ENCODE measurements at places on chromosomes 7 and 10. TPM values are rescaled to one million over a fixed set of nuclear protein-coding genes. Genes with fewer than 3 reads are reported as not detected.

GRCh38 chr10:49598986-49599385 lies 11.1 kb upstream of the SLC18A3 start:
- no peak for DNase-seq

GRCh38 chr10:5897504-5897903 lies 7.5 kb downstream of the FBH1 start:
- DNase-seq, result no peak

Gene VIM
- 626 TPM for total RNA-seq

- DNase-seq, result no peak
Observed at GRCh38 chr7:29547421-29547820, 16.2 kb upstream of the PRR15 start.

GRCh38 chr7:123114288-123114687 lies 85.5 kb downstream of the SLC13A1 start:
- DNase-seq, result no peak

GRCh38 chr10:988667-989545 lies 672 bp downstream of the GTPBP4 start:
- DNase-seq, result no peak

DNA sequence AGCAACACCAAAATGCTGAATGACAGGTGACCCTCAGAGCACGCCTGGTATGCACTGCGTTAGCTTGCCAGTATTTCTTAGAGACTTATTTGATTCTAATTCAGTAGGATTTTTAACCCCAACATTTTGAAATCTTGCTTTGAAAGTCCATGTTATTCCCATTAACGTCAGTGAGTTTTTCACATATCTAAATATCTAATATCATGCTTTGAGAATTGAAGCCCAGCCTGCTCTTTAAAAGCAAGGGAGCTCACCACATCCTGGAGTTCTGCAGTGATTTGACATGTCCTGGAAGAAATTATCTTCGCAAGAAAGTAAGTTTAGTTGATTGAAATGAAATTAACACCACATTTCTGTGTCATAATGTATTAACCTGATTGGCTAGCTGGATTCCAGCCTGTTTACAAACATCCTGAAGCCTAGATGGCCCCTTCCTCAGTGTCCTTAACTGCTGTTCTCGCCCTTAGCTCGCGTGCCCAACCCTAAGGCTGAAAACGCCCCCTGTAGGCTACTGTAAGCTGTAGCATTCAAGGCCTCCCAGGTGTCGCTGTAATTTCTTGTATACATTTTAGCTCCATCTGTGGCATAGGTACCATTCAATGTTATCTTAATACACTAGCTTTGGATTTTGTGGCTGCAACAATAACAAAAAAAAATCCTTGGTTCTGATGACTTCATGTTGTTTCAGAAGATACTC lies 191.5 kb downstream of the MGMT start:
- no peak for DNase-seq

- no peak for DNase-seq
Observed at GRCh38 chr7:77995717-77996116, 197.1 kb downstream of the PHTF2 start.

GRCh38 chr10:2650328-2650727 lies 417.0 kb upstream of the PFKP start:
- no peak for DNase-seq

- no peak for DNase-seq
Observed at GRCh38 chr10:29950391-29950790, 109.0 kb downstream of the JCAD start.

Gene PAPOLB
- total RNA-seq, result 0.60 TPM

- no peak for DNase-seq
Observed at GRCh38 chr10:123808906-123809305, 82.7 kb downstream of the CPXM2 start.

- no peak for DNase-seq
Observed at GRCh38 chr7:92669616-92670165, 79.5 kb upstream of the FAM133B start.

Gene PRSS2
- total RNA-seq, result not detected

GRCh38 chr7:149719912-149720335 lies 53.5 kb downstream of the ZNF467 start:
- no peak for DNase-seq

DNA sequence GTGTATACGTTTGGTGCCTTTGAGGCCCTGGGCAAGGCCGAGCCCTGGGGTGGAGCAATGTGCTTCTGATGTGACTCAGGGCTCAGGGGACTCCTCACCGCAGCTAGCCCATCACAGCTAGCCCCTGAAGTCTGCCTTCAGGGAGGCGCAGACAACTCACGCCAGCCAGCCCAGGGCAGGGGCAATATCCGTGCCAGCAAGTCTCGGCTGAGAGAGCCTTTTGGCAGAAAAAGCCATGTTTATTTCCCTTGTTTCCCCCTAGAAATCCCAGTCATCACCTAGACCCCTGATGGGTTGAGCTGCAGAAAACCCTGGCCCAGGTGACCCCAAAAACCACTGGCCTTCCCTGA lies 90.4 kb downstream of the CHST15 start:
- DNase-seq, result no peak

GRCh38 chr10:110496553-110497437 lies 912 bp upstream of the DUSP5 start:
- DNase-seq, result no peak

DNA sequence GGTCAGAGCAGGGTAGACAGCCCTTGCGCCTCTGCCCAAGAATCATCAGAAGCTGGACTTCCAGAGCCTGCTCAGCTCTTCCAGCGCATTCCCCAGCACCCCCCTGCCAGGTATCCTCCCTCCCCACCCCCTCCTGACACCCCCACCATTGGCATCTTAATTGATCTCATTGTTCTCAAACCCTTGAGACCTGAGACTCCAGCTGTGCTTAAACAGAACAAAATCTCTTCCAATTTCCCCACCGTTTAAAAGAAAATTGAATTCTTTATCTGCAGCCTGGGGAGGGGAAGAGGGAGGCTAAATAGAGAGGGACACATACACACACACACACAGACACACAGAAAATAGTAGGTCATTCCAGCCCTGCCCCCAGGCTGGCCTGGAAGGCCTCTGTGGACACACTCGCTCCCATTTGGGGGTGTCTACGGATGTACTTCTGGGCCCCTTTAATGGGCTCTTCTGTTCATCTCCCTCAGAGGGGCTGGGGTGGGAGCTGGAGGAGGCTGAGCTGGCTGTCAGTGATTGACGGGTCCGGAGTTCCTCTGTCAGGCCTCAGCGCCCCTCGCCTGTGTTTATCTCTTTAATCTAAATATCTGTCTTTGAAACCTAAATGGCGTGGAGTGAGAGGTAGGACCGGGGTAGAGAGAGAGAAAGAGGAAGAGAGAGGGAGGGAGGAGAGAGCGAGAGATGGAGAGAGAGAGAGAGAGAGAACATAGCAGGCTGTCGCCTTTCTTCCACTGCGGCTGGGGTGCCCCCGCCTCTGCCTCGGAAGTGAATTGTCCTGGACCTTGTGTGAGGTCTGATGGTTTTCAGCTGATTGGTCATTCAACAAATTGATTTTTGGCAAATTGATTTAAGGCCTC lies 61.7 kb downstream of the C10orf105 start:
- DNase-seq, result no peak

DNA sequence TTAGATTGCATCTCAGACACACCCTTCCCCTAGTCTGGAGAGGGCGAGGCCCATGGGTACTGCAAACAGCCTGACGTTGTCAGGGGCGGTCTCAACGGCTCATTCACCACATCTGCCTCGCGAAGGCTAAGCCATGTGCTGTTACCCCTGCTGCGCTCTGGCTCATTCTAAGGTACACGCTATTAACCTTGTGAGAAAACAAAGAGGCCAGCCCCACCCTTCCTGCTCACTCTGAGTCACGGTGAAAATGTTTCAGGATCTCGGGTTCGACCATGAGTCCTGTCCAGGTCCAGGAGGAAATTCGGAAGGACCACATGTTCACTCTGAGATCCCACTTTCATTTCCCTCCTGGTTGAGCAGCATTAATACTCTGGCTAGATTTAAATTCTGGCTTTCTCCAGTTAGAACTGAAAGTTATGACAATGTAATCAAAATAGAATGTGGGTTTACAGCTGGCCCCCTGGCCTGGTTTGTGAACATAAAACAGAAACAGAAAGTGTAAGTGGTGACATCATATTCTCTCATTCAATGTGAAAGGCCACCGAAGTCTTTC lies 55.2 kb downstream of the EGFR start:
- peak; percentile 91 for DNase-seq

- no peak for DNase-seq
Observed at GRCh38 chr7:81327468-81328266, 408.8 kb upstream of the SEMA3C start.

- DNase-seq, result peak; percentile 29
Observed at GRCh38 chr10:47165711-47166404, 134.1 kb upstream of the GDF10 start.

DNA sequence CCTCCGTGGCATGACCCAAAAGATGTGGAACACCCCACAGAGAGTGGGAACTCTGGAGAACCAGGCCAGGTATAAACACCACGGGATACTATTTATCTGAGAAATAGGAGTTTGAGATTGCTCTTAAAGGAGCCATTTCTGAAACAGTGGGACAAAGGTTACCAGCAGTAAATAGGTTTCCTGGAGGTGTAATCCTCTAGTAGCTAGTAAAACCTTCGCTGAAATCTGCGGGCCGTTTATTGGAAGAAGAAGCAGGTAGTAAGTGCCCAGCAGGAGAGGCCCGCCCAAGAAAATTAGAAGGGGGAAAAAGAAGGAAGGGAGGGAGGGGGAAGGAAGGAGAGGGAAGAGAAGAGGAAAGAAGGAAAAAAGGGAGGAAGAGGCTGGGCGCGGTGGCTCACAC lies 51.6 kb downstream of the CHST3 start:
- DNase-seq, result peak; percentile 47

- DNase-seq, result no peak
Observed at GRCh38 chr7:88111140-88111743, 108.6 kb downstream of the SRI start.

- DNase-seq, result no peak
Observed at GRCh38 chr10:47379445-47379785, 4.7 kb downstream of the ZNF488 start.

GRCh38 chr7:80127412-80128160 lies 7.0 kb upstream of the GNAI1 start:
- DNase-seq, result no peak

GRCh38 chr7:115888981-115889668 lies 141.4 kb downstream of the TFEC start:
- DNase-seq, result no peak

All from transverse colon (tissue), 4 donors.